Thoracic aorta (tissue), 2 donors: ENCODE measurements at places on chromosomes 11 and 22. TPM values are rescaled to one million over a fixed set of nuclear protein-coding genes. Genes with fewer than 3 reads are reported as not detected.

The TTC12 gene
- 15.2 TPM for total RNA-seq

The YPEL4 gene
- 1.2 TPM for total RNA-seq

The TP53AIP1 gene
- total RNA-seq = not detected

The GRM5 gene
- 8.6 TPM for total RNA-seq

The MAP6 gene
- 16.4 TPM for total RNA-seq

The MMP12 gene
- not detected for total RNA-seq

The ACRV1 gene
- total RNA-seq = not detected

The TOP3B gene
- 26.0 TPM for total RNA-seq

The VSTM5 gene
- total RNA-seq = not detected

The OR9G1 gene
- not detected for total RNA-seq

The C11orf42 gene
- total RNA-seq = not detected

The TEX12 gene
- total RNA-seq = 0.54 TPM

The MS4A1 gene
- total RNA-seq = not detected

The FAM227A gene
- total RNA-seq = 0.71 TPM

The AIFM3 gene
- total RNA-seq = 5.8 TPM

The MYOD1 gene
- not detected for total RNA-seq

The WDR74 gene
- total RNA-seq = 19.8 TPM

The EWSR1 gene
- total RNA-seq = 225 TPM

The MMP3 gene
- 8.9 TPM for total RNA-seq

The VPREB1 gene
- not detected for total RNA-seq

The DCHS1 gene
- 62.3 TPM for total RNA-seq

The UBTFL1 gene
- not detected for total RNA-seq

The TMEM179B gene
- 70.8 TPM for total RNA-seq

The SYT8 gene
- 3.6 TPM for total RNA-seq

The C11orf87 gene
- not detected for total RNA-seq

The F2 gene
- total RNA-seq = not detected

The ISX gene
- total RNA-seq = not detected

The MUC6 gene
- total RNA-seq = 13.1 TPM
